Fibroblast of skin of left biceps (primary cell): ENCODE measurements at places on chromosomes 16 and 17.
A peak's percentile ranks its signal among the peaks of the same experiment; 100 is the strongest.

DNA sequence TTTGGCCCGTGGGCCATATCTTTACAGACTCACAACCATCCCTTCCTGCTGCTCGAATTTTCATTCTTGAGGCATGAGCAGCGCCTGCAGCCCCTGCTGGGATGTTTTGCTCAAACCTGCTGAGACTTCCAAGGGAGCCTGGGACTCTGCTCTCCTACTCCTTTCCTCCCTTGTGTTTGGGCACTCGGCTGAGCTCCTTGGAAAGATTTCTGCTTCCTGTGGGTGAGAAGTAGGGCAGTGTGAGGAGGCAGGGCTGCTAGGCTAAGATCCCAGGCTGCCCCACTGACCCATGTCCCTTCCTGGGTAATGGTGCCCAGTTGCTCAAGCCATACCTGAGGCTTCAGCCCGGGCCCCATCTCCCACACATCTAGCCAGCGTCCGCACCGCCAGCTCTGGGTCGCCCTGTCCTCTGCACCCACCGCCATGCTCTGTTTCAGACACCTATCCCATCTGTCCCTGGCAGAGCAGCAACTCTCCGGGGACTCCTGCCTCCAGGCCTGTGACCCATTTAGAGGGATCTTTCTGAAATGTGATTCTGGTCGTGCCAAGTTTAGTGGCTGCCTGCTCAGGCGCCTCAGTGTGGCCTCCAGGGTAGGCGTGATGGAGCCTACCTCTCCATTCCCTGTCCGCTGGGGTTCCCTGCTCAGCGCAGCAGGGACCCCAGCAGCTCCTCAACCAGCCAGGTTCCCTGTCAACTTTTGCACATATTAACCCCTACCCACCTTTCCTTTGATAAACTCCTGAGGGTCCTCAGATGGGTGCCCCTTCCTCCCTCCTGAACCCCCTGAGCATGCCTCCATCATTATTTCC is 190.1 kb downstream of the CCDC182 start:
- no peak for DNase-seq

GRCh38 chr17:81966343-81967243 is 5.6 kb upstream of the NOTUM start:
- DNase-seq, result no peak

- no peak for DNase-seq
These were observed 41.7 kb downstream of the TIMM22 start for GRCh38 chr17:1038459-1039122.

- no peak for DNase-seq
These were observed 15.8 kb upstream of the RGS9 start for GRCh38 chr17:65121368-65121767.

- DNase-seq, result no peak
These were observed 135.4 kb downstream of the CCT6B start for GRCh38 chr17:34825884-34826283.

DNA sequence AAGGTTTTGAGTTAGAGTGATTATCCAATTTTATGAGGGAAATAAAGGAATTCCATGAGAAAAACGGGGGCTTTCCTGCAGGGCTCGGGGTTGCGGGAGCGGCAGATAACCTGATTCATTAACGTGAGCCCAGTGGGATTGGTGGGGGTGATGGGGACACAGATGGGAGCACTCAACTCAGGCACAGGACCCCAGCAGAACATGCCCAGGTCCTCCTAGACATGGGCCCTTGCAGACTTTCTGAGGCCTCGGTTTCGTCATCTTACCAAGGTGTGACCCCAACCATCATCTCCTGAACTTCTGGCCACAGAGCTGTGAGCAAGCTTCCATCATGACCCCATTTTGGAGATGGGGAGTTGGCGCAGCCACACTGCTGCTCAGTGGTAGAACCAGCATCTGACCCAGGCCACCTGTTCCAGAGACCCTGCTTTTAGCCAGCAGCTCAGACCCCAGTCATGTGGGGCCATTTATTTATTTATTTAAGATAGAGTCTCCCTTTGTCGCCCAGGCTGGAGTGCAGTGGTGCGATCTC is 22.3 kb downstream of the CARHSP1 start:
- no peak for DNase-seq

DNA sequence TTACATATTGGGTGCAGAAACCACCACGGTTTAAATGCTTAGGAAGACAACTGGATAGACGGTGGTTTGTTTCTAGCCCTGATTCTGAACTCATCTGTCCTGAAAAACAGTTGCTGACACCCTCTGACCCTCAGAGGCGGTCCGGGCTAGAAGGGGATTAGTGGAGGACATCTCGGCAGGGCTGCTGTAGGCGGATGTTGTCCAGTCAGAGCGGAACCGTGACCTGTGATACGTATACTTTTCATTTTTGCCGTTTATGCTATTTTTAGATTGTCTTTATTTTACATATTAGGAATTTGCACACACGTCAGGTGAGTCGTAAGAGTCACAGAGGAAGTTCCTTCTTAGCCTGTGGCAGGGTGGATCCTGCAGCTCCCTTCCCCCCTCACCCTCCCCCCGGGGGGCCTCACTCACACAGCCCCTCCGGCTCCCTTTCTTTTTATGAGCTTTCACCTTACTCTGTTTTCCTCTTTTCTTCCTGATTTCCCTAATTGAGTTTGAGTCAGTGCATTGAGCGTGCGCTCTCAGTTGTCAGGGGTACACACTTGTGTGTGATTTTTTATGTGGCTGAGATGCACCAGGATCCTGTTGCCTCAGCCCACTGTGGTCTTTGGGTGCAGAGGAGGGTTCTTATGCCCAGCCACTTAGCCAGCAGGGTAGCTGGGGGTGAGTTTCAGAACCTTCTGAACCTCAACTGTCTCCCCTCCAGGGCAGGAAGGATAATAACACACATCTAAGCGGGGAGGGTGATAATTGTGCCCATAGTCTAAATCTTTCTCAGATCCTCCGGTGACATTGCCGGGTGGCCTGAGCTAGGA is 211.1 kb upstream of the CHMP6 start:
- no peak for DNase-seq

DNA sequence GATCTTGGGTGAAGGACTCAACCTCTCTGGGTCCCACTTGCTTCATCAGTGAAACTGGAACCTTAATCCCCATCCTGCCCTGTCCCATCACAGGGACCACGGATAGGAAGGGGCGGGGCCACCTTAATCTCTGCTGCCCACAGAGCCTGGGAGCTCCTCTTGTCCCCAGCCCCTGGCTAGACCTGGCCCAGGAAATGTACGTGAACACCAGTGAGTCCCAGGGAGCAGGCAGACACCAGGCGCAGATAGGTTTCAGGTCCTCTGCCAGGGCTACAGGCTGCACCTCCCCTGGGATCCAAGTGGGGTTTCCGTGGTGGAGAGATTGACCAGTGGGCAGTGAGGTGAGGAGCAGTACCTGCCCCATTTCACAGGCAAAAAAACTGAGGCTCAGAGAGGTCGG is 21.0 kb downstream of the RAB11FIP4 start:
- DNase-seq, result no peak

DNA sequence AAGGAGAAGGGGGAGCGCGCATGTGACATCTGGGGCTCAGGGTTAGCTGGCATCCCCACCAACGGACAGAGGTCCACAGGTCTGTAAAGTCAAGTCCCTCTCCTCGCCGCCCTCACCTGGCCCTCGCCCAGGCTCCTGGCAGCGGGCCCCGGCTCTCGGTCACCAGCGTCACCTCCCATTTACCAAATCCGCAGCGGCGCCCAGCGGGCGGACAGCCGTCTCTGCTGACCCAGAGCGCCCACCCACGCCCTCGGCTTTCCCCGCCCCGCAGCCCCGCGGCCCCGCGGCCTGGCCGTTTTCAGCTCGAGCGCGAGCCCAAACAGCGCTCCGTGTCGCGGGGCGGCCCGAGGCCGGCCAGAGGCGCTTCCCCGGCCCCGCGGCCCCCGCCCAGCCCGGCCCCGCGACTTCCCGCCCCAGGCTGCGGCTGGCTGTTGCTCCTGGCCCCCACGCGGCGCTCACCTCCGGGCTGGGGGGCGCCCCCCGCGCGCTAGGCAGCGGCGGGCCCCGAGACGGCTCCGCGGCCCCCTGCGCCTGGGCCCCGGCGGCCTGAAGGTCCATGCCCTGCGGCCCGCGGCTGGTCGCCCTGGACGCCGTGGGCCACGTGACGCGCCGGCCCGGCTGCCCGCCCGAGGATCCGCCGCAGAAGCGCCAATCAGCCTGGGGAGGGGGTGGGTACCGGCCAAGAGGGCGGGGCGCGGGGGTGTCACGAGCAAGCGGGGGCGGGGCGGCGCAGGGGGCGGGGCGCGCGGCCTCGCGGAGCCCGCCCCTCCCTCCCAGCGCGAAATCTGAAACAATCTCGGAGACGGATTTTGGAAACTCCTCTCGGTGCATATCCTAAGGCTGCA is at the start of gene COPRS:
COPRS (minus strand) TSS at position 603 of the 845 bp plus-strand sequence; CDS start at position 558, 45 bp downstream.
- peak; percentile 33 for DNase-seq

GRCh38 chr17:76957678-76958464 is 89.7 kb downstream of the MGAT5B start:
- DNase-seq, result no peak

GRCh38 chr16:30084816-30085159 is 6.9 kb downstream of the TBX6 start:
- DNase-seq, result no peak

DNA sequence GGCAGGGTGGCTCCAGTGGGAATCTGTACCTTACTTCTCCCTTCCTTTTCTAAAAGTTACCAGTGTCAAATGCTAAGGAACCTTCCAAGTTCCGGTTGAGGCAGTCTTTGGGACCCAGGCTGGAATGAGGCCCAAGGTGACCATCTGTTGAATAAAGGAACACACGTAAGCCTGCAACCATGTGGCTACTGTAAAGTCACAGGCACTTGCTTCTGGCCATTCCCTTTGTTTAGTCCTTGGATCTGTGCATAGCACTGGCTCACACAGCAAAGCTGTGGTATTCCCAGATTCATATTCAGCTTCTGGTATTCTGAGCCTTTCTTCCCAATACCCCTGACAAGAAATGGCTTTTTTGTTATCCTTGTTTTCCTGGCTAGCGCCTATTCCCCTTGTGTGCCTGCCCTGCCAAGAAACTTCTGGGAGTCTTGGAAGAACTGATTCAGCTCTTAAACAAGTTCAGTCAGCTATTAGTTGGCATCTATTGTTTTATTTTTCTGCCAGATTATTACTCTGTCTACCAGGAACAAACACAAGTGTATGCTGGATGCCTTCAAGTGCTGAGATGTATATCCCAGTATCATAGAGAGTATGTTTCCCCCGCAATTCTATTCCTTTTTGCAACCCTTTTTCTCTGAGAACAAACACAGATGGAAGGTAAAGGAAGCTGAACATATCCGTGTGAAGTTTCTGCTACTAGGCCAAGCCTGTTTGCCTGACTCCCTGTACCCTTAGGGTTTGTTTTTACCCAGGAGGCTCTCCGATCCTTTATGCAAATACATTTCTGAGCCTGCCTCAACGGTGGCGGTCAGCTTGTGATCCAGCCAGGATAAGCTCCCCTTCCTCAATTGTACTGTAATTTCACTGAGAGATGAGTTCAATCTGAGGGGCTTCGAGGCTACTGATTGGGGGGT is 13.2 kb downstream of the TMEM238L start:
- DNase-seq, result no peak

GRCh38 chr17:12627177-12627629 is 38.5 kb upstream of the MYOCD start:
- DNase-seq, result peak; percentile 48

- DNase-seq, result no peak
These were observed 15.8 kb upstream of the EEF2K start for GRCh38 chr16:22190081-22190775.

DNA sequence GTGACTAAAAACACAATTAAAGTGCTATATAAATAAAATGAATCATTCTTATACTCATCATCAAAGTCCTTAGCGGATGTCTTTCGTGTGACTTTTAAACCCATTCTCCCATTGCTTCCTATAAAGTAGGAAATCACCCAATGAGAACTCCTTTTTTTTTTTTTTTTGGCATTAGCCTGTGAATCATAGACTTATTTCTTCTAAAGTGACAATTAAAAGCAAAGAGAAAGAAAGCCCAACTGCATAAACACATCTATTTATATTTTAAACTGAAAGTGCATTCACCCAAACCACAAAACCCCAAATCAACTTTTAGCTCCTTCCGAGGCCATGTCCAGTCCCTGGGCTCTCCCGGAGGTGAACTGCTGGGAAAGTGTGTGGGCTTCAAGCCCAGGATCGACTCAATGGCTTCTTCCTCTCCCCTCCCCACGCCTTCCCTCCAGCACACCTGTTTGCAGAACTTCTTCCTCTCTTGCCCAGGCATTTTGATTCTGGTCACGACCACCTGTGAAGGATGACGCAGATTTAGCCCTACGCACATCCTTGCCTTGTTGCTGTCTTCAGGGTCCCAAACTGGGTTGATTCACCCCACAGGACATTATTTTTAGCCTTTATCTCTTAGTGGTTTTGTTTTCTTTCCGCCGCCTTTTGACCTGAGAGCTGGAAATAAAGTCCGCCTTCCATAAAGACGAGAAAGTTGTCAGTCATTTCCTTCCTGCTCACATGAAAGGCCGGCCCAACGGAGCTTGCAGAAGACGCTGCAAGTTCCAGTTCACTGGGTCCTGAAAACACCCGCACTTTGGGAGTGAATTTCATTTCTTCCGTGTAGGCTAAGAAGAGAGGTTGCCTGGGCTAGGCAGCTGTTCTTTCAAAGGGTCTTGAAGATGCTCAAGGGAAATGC is 166.8 kb downstream of the MAP2K6 start:
- DNase-seq, result no peak
